ENCODE measurements at places on chromosomes 2 and 18. TPM values are rescaled to one million over a fixed set of nuclear protein-coding genes. Genes with fewer than 3 reads are reported as not detected.
A peak's percentile ranks its signal among the peaks of the same experiment; 100 is the strongest.

Gene COL6A3
- not detected for total RNA-seq

DNA sequence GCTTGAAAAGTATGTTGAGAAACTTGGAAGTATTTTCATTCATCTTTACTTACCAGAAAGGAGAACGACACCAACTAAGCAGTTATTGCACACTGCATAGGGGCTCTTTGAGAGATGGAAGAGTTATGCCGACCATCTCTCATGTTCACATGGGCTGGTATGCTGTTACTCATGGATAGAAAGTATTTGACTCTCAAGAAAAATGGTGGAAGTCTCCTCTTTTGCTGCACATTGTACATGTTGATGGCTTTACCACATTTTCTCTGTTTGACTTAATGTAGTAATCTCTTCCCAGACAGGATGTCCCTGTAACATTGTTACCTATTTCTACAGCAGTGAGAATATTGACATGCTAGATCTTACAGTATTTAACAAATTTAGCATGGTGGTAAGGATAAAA is 23.2 kb downstream of the CAB39 start:
- DNase-seq: no peak

Gene EPB41L3
- 154 TPM for total RNA-seq

Gene NRP2
- total RNA-seq: 149 TPM

DNA sequence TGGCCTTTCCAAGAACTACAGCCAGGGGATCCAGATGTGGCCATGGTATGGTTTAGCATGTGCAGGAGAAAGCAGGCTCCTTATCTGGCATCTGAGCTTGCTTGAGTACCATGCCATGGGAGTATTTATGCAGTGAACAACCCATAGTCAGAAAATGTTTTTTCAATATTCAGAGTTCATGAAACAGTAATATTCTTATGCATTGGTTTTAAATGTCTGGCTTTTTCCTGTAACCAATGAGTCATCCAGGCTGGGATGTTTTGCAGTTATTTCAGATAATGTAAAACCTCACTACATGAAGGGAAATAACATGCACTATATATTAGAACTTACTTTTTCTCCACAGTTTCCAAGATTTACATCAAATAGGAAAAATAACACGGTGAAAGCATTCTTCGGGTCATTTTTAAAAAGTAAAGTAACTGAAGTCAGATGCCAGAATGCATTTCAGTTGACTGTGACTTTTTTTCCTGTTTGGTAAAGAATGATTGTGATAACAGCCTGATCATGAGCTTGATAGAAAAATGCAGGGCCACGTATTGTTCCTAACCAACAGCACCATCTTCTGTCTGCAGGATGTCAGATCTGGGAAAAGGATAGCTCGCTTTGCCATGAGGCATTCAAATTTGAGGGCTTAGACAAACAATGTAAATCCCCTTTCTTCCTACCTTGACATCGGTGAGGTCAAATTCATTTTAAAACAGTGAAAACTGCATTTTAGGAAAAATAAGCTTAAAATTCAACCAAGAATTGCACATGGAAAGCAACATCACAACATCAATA is 152.8 kb downstream of the DSC3 start:
- peak; percentile 33 for DNase-seq

- DNase-seq: no peak
These were observed 26.5 kb upstream of the RFX8 start for GRCh38 chr2:101501443-101501842.

Gene DSG2
- not detected for total RNA-seq

DNA sequence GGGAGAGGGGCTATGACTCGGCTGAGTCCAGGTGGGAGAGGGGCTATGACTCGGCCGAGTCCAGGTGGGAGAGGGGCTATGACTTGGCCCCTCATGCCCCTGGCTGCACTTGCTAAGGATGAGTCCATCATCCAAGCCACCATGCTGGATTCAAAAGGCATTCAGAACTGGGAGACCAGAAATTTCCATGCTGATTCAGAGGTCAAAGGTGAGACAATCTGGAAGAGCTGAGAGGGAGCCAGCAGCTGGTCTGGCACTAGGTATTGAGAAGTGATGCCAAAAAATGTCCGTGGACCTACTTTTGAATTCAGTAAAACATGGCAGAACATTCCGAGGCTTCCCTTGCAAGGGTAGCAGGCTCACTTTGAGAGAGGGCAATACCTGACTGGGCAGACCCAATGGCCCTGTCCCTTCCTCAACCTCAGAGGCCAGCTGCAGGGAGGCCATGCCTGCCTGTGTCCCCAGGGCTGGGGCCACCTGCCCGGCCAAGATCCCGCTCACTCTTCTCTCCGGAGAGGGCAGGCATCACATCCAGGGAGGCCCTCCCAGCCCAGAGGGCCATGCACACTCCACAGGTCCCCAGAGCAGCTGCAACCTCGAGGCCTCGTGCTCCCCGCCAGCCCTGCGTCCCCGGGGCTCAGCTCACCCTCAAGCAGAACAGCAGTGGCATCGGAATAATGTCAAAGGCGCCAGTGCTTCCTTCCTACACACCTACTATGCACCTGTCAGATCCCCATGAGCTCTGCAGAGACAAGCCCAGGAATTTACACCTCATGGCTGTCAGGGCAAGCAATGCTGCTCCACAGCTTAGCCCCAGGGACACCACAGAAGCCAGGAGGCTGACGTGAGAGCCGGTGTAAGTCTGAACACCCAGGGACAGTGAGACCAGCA is 80.2 kb upstream of the GPC1 start:
- DNase-seq: no peak

Gene ONECUT2
- 0.62 TPM for total RNA-seq

- DNase-seq: no peak
These were observed 37.6 kb downstream of the IMPA2 start for GRCh38 chr18:12018861-12019260.

- no peak for DNase-seq
These were observed 61.0 kb downstream of the TSPYL6 start for GRCh38 chr2:54194761-54195750.

Gene OSGEPL1
- total RNA-seq: 5.9 TPM

DNA sequence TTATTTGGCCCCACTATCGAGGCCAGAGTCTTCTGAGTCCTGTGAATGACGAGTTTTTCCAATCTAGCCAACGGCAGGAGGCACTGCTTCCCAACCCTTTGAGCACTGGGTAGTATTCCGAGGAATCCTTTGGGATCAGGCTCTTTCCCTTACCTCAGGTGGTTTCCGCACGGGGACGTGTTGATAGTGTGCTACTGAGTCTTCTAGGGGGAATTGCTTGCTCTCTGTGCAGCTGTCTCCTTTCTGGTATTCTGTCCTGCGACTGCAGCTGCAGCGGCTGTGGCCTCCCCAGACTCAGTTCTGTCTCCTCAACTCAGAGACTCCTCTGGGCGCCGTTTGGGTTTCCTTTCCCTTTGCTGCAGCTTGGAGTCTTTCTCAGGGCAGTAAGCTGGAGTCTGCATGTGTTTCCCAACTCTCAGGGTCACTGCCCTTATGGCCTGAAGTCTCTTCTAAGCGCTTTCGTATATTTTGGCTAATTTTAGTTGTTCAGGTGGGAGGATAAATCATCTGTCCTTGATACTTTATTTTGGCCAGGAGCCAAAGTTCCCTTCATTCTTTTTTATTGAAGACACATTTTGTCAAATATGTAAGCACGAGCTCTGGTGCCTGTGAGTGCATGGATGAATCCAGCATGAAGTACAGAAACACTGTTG is 118.4 kb downstream of the MAP4K4 start:
- no peak for DNase-seq

GRCh38 chr18:35451032-35451431 is 46.7 kb downstream of the INO80C start:
- no peak for DNase-seq

DNA sequence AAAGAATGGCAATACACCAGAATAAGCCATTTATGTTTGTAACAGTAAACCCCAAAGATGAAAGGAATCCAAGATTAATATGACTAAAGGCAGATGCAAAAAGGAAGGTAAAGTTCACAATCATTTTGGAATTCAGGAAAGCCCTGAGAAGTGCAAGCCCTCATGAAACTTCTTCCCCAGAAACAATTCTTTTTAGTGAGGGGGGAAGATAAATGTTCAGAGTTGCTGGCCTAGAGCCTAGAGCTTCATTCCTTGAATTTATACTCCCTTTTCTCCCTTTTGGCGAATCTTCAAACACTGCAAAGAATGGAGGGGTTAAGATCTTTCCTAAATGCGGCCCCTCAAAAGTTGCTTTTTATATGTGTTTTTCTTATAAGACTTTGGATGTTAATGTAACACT is 368.8 kb downstream of the MEIS1 start:
- DNase-seq: no peak

Gene MAT2A
- total RNA-seq: 257 TPM

DNA sequence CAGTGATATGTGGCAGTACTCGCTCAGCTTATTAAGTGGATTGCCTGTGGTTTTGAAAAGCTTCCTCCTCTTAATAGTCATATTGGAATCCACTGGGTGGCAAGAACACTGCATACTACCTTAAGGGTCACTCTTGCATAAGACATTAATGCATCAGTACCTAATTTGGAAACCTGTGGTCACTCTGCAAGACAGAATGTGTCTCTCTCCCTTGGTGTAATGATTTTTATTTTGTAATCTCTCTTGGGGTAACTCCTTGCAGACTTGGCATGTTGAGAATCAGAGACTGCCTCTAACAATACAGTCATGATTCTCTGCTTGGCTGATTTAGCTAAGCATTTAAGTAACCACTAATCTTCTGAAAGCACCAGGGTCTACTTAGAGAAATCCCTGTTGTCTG is 33.0 kb upstream of the IER3IP1 start:
- no peak for DNase-seq

Gene ATP5F1A
- total RNA-seq: 405 TPM

GRCh38 chr2:6915399-6915798 is 1.8 kb upstream of the RNF144A start:
- DNase-seq: no peak

- DNase-seq: no peak
These were observed 72.0 kb downstream of the KCNF1 start for GRCh38 chr2:10983711-10984110.

- no peak for DNase-seq
These were observed 73.6 kb downstream of the CCDC141 start for GRCh38 chr2:178976351-178976750.

DNA sequence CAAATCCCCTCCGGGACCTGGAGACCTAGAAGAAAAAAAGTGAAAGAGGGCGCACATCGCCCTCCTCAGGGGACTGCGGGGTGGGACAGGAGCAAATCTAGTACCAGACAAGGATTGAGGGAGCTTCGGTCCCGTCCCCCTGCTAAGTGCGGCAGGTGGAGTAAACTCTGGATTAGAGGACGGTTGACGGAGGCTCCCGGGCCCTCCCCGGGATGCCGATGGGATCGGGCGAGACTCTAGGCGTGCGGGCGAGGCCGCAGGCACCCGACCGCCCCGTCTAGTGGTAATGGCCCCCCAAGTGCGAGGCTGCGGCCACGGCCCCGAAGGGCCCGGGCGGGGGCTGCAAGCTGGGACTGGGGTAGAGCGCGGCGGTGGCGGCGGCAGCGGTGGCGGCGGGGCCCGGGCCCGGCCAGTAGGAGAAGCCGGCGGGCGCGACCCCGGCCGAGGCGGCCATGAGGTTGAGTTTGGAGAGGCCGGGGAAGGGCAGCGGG is 3.5 kb downstream of the FEV start:
- no peak for DNase-seq

- DNase-seq: no peak
These were observed 26.1 kb upstream of the AAK1 start for GRCh38 chr2:69669666-69670065.

- DNase-seq: peak; percentile 60
These were observed 7.8 kb upstream of the OR6B3 start for GRCh38 chr2:240060977-240061591.

Gene CTLA4
- not detected for total RNA-seq

Gene SLC16A14
- total RNA-seq: 0.22 TPM

DNA sequence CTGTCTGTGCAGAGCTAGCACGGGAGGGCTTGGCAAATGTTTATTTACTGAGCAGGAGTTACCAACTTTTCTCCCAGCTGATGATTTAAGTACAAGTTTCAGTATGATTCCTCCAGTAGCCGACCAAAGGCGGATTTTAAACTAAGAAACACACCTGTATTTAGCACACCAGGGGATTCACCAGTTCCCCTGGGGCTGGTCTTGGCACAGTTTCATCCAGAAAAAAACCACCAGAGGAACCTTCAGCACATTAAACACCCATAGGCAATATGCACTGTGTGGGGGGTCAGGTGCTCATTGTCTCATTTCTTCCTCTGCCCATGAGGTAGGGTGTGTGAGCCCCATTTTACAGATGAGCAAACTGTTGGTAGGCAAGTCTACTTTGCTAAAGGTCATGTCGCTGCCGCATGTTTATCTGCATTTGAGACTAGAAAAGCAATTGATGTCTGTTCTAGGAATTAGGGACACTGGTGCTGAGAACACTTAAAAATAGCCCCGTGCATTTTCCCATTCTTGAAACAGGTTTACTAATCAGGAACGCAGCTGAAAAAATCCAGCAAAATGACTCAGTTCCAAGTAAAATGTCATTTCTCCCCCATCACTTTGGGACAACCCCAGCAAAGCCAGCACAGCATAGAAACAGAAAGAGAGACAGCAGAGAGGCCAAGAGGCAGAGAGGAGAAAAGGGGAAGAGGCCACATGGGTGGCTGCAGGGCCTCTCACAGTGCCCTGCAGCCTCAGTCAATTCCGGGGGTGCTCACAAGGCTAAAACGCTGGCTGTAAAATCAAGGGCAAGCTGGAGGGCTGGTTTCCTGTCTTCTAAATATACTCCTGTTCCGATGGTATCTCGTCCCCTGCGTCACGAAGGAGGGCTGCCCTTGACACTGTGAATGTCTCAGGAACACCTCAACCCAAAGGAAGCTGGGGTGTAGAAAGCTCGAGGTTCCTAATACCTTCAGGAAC is 166.8 kb upstream of the ID2 start:
- no peak for DNase-seq

GRCh38 chr2:128362176-128362888 is 43.7 kb upstream of the HS6ST1 start:
- no peak for DNase-seq

GRCh38 chr2:10449838-10450691 is 1.9 kb upstream of the ODC1 start:
- no peak for DNase-seq

Gene SERPINB12
- total RNA-seq: not detected

Gene SATB2
- 1.6 TPM for total RNA-seq

DNA sequence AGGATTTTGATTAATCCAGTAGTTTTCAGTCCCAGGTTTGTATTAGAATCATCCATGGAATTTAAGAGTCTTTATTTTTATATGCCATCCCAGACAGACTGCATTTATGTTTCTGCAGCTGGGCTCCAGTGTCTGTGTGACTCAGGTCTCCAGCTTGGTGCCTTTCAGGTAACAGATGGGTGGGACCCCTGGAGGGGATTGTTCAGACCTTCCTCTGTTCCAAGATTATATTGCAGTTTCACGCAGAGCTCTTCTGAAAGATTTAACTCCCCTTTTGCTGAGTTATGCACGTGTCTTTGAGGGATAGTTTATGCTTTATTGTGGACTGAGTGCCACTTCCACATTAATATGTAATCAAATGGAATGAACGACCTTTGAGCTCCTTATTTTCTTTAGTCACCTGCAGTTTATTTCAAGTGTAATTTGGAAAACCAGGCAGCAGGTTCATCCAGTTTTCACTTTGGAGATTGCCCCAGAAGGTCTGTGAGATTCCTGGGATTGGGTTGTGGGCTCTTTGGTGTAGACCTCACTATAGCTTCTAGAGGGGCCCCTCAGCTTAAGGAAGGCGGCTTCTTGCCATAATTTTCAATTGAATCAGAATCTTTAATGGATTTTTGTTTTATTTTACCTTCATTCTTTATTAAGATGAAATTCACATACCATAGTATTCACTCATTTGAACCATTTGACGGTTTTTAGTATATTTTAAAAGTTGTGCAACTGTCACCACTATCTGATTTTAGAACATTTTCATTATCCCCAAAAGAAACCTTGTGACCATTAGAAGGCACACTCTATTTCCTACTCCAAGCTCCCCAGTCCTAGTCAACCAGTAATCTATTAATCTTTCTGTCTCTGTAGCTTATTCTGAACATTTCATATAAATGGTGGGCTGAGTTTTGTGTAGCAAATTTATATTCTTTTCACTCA is 135.0 kb downstream of the WDSUB1 start:
- no peak for DNase-seq

Measured in endothelial cell of umbilical vein (primary cell).